GM23248 (cell line): ENCODE measurements at places on chromosomes 1 and 21. TPM values are rescaled to one million over a fixed set of nuclear protein-coding genes. Genes with fewer than 3 reads are reported as not detected.

The OR2AK2 gene
- not detected in 2 replicates for total RNA-seq

The NCF2 gene
- total RNA-seq: not detected in 2 replicates

The EXOSC10 gene
- total RNA-seq: 45.4 and 60.8 TPM in 2 replicates

The F11R gene
- total RNA-seq: 0.76 and 1.5 TPM in 2 replicates

The OLIG1 gene
- total RNA-seq: not detected in 2 replicates

The TBX19 gene
- total RNA-seq: 1.2 and 2.3 TPM in 2 replicates
